ENCODE measurements at places on chromosomes 5 and 9.

DNA sequence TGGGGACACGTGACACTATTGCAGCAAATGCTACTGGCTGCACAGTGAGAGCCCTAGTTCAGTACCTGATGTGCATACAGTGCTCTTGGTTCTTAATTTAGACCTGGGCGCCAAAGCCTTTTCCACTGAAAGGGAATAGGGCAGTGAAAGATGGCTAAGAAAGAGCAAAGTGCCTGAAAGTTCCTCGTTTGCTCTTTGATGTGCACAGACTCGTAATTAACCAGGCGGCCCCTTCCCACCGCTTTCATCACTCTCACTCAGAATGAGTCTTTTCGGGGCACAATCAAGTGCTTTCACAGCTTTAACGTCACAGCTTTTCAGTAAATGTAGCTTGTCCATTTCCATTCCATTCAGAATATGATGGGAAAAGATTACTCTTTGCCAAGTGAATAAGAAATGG is 116.6 kb upstream of the ADRA1B start:
- no peak for DNase-seq

- no peak for DNase-seq
Measured at GRCh38 chr5:175855041-175855720, 16.2 kb upstream of the CPLX2 start.

DNA sequence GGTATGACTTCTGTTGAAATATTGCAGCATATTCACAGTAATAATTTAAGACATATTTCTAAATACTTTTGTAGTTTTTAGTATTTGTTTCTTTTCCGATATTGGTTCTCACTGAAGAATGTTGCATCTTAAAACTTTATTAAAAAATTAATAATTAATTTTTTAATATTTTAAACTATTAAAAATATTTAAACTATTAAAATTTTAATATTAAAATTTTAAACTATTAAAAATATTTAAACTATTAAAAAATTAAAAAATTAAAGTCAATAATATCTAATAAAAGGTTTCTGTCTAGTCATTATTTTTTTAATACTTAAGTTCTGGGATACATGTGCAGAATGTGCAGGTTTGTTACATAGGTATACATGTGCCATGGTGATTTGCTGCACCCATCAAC is 149.3 kb upstream of the CCNH start:
- DNase-seq = no peak

- DNase-seq = peak; percentile 41
Measured at GRCh38 chr9:136644593-136645351, 17.9 kb upstream of the EGFL7 start.

GRCh38 chr5:94470802-94471201 is 147.6 kb downstream of the KIAA0825 start:
- no peak for DNase-seq

GRCh38 chr5:14463629-14464028 is 118.0 kb upstream of the OTULINL start:
- no peak for DNase-seq

GRCh38 chr5:168057905-168058304 is 233.5 kb upstream of the WWC1 start:
- no peak for DNase-seq

- DNase-seq = no peak
Measured at GRCh38 chr5:31463351-31463750, 68.5 kb downstream of the DROSHA start.

- no peak for DNase-seq
Measured at GRCh38 chr9:126485662-126486061, 128.1 kb upstream of the LMX1B start.

- no peak for DNase-seq
Measured at GRCh38 chr5:103475629-103476240, 86.9 kb downstream of the NUDT12 start.

DNA sequence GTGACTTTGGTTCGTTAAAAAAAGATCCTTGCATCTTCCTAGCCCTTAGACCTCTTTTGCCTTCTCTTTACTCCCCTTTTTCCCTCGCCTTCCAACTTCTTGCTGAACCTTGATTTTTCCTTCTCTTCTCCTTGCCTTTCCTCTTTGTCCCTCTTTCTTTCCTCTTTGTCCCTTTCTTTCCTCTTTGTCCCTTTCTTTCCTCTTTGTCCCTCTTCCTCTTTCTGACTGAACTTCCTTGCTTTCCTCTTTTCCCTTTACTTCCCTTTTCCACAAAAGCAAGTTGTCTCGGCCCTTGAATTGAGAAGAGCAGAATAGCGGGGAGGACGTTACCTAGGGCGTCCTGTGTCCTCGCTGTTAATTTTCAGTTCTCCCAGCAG is 1.4 kb upstream of the MLLT3 start:
- DNase-seq = no peak

- DNase-seq = no peak
Measured at GRCh38 chr9:33164138-33164809, 2.9 kb downstream of the B4GALT1 start.

- DNase-seq = no peak
Measured at GRCh38 chr9:114735704-114736103, 53.7 kb upstream of the TEX48 start.

- no peak for DNase-seq
Measured at GRCh38 chr9:111232997-111233790, 96.8 kb downstream of the OR2K2 start.

DNA sequence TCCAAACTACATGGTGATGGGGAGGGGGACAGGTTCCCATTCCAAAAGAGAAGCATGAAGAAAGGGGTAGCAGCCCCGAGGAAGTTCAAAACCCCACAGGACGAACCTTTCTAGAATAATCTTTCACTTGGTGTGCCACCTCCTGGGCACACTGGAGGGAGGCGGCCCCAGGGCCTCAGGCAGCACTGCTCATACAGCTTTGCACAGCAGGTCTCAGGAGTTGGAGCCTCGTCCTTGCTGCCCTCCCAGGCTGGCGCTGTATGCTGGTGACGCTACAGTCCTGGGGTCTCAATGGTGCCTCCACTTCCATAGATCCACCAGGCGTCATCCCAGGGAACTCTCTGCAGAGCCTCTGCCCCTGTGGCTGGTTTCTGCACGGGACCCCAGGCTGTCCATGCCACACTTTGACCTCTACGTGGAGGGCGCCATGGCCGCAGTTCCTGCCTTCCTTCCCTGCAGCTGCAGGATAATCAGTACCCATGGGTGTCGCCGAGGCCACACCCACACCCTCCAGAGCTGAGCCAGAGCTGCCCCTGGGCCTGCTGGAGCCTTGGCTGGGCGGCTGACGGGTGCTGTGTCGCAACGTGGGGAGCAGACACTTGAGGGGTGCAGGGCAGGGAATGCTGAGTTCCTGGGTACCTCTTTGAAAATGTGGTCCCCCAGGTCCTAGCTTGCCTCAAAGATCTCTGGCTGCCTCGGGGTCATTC is 95.3 kb downstream of the COL5A1 start:
- no peak for DNase-seq

DNA sequence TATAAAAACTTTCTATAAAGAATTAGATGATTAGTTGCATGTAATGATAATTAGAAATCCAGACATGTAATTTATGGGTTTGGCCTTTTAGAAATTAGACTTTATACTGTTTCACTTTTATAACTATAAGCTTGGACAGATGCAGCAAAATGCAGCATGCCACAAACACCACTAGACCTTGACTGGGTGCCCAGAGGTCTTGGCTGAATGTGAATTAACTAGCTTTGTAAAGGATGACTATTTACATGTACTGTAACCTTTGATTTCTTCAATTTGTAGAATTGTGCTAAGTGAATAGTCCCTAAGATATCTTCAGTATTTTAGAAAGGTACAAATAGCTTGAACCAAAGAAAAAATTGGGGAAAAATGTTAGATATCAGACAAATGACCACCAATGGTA is 2168.1 kb downstream of the MAT2B start:
- DNase-seq = no peak

GRCh38 chr9:126483468-126484073 is 130.2 kb upstream of the LMX1B start:
- DNase-seq = no peak

DNA sequence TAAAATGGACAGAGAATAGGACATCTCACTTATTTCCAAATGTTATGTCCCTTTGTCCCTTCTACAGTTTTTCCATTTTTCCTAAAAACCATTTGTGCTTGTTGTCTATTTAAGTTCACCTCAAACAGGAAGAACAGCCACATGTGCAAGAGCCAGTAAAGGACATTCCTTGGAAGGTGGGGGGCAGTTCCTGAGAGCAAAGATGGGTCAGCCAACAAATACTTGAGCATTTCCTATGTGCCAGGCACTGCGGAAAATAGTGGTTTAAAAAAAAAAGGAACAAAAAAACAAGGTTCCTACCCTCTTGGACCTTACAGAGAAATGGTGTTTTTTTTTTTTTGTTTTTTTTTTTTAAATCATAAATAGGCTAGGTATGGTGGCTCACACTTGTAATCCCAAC is 26.8 kb downstream of the ANP32B start:
- no peak for DNase-seq

DNA sequence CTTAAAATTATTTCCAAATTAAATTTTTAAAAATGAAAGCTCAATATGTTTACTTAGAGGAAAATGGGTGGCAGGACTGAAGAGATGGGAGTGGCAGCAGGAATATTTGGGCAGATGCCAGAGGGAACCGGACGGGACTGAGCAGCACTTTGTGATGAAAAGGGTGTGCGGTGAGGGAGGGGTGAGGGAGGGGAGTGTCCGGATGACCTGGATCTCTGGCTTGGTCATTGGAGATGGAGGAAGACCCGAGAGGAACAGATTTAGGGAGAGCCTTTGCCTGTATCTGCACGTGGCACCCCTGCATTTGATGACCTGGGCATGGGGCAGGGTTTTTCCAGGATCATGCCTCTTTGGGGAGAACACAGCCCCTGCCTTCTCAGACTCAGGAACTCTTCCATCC is 201.1 kb upstream of the MVB12B start:
- DNase-seq = no peak

DNA sequence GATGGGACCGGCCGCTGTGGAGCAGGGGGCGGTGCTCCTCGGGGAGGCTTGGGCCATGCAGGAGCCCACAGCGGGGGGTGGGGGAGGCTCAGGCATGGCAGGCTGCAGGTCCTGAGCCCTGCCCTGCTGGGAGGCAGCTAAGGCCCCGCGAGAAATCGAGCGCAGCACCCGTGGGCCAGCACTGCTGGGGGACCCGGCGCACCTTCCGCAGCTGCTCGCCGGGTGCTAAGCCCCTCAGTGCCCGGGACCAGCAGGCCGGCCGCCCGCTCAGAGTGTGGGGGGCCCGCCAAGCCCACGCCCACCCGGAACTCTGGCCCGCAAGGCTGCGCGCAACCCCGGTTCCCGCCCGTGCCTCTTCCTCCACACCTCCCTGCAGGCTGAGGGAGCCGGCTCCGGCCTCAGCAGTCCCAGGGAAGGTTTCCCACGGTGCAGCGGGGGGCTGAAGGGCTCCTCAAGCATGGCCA is 131.5 kb downstream of the SNX18 start:
- no peak for DNase-seq

DNA sequence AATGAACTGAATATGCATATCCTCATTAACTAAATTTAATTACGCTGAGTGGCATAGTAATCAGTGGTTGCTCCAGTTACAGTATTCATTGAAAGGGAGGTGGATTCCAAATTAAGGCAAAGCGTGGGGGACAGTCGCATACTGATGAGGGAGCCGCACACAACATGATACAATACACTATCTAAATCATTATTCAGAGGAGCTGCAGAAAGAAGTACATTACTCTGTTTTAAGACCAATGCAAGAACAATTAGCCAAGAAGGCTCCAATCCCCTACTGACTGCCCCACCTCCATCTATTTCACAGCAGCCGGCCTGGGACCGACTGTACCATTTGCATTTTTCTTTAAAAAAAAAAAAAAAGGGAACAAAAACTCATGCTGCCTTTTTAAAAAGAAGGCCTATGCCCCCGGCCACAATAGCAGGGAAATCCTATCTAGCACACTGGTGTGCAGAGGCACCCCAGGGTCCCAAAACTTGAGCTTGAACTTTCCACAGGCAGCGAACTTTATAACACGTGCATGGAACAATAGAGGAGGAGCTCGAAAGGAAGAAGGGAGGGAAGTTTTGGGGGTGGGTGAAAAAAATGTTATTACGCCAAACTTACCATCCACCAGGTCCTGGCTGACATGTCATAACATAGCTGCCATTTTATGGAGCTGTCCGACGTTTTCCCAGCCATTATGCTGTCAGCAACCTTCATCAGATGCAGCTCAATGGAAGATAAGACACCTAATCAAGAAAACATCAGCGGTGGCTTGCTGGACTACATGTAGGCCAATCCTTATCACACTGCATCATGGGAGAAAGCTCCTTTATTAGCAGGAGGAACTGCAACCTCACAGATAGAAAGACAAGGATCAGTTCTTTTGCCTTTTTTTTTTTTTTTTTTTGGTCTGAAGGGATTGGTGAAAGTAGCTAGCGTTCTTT is 161.6 kb downstream of the ZDHHC21 start:
- no peak for DNase-seq

DNA sequence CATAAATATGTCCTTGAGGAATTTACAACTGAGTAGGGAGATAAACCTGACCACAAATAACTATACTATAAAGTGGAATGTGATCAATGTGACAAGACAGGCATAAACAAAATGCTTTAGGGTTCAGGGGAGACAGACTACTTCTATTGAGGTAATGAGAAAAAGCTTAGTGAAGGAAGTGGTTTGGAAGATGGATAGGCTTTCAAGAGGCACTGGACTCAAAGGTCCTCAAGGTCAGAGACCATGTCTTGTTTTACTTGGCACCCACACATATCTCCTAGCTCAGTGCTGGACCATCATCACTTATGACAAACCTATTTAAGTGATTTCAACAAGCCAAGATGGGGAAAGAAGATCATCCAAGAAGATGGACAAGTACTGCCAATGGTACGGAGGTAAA is 257.8 kb downstream of the BNC2 start:
- DNase-seq = no peak

GRCh38 chr5:105740242-105740641 is 1930.5 kb downstream of the EFNA5 start:
- no peak for DNase-seq

- DNase-seq = no peak
Measured at GRCh38 chr5:153831973-153832372, 206.7 kb downstream of the FAM114A2 start.

GRCh38 chr5:176883700-176884570 is 15.2 kb downstream of the HK3 start:
- DNase-seq = no peak

- DNase-seq = no peak
Measured at GRCh38 chr5:61347080-61347479, 15.0 kb downstream of the ZSWIM6 start.

- DNase-seq = no peak
Measured at GRCh38 chr5:71573591-71573990, 13.5 kb upstream of the MCCC2 start.

GRCh38 chr5:157067005-157067404 is 8.1 kb upstream of the HAVCR1 start:
- DNase-seq = no peak

DNA sequence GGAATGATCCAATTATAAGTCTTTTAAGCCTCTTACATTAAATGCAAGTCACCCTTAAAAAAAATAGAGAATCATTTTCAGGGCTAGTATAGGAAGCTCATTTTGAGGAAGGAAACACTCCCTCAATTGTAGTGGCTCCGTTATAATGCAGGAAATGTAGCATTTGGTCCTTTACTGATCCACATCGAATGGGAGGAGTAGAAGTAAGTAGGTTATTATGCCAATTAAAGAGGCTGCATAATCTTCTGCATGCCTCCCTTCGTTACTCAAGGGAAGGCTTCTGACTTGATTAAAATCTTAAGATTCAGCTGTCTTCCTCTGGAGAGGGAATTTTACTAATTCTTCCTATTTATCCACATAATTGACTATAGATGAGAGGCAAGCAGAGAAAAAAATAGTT is 579.2 kb upstream of the COX7C start:
- no peak for DNase-seq

- no peak for DNase-seq
Measured at GRCh38 chr9:92734931-92735635, 29.6 kb downstream of the BICD2 start.
